Left renal pelvis (tissue), 4 donors: ENCODE measurements at places on chromosomes 2 and 18. TPM values are rescaled to one million over a fixed set of nuclear protein-coding genes. Genes with fewer than 3 reads are reported as not detected.

- no peak for DNase-seq
Measured at GRCh38 chr2:25602333-25602723, 71.0 kb downstream of the DTNB start.

GRCh38 chr2:20618468-20618885 is 32.4 kb downstream of the HS1BP3 start:
- no peak for DNase-seq

Gene MLPH
- polyA plus RNA-seq, result 2.1 TPM

Gene KCNS3
- polyA plus RNA-seq, result 9.8 TPM
